Neuronal stem cell (in vitro differentiated cells): ENCODE measurements at places on chromosomes 5 and 9.

GRCh38 chr5:128667751-128668150, 129.7 kb upstream of the FBN2 start:
- DNase-seq: no peak
- H3K27me3 ChIP-seq: no peaks in the 10 kb centered on the region

DNA sequence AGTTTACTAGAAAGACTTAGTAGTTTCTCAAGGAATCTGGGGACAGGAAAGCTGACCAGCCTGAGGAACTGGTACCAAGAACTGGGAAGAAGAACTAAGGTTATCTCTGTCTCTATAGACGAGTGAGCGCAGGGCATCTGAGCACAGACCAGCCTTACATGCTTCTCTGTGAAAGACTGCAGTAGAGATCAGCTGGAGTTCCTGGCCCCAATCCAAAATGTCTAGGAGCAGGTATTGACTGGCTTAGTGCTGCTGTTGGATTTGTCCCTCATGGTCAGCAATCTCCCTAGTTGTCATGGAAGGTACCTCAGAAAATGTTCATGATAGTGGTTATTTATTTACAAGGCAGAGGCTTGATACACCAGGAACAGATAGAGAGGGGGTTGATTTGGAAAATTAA, 13.3 kb downstream of the NUP214 start:
- H3K36me3 ChIP-seq: peaks cover 41% of the 10 kb centered on the region
- no peak for DNase-seq
- no peaks in the 10 kb centered on the region for H3K4me1 ChIP-seq
- H3K27me3 ChIP-seq: no peaks in the 10 kb centered on the region
- no peak overlapping the region for H3K4me3 ChIP-seq

- no peaks in the 10 kb centered on the region for H3K27me3 ChIP-seq
- H3K4me1 ChIP-seq: peaks cover 31% of the 10 kb centered on the region
- H3K27ac ChIP-seq: no peak overlapping the region
- H3K4me3 ChIP-seq: no peak overlapping the region
- H3K36me3 ChIP-seq: peaks cover 51% of the 10 kb centered on the region
These were observed 11.8 kb downstream of the BRD3 start for GRCh38 chr9:134055981-134056461.

- H3K4me3 ChIP-seq: no peak overlapping the region
- no peak overlapping the region for H3K27ac ChIP-seq
- DNase-seq: no peak
- H3K36me3 ChIP-seq: no peaks in the 10 kb centered on the region
- H3K4me1 ChIP-seq: peaks cover 15% of the 10 kb centered on the region
These were observed 100.4 kb upstream of the MAMDC2 start for GRCh38 chr9:69943148-69943806.

GRCh38 chr5:11851965-11852716, 52.1 kb downstream of the CTNND2 start:
- peaks cover 2% of the 10 kb centered on the region for H3K4me1 ChIP-seq
- no peaks in the 10 kb centered on the region for H3K27me3 ChIP-seq
- H3K4me3 ChIP-seq: no peak overlapping the region

GRCh38 chr5:168860081-168860480, 280.9 kb upstream of the PANK3 start:
- H3K27me3 ChIP-seq: no peaks in the 10 kb centered on the region
- no peak overlapping the region for H3K27ac ChIP-seq
- no peaks in the 10 kb centered on the region for H3K36me3 ChIP-seq
- DNase-seq: no peak

- H3K4me3 ChIP-seq: no peak overlapping the region
- no peaks in the 10 kb centered on the region for H3K36me3 ChIP-seq
- no peaks in the 10 kb centered on the region for H3K4me1 ChIP-seq
- H3K27ac ChIP-seq: no peak overlapping the region
- H3K27me3 ChIP-seq: peaks cover 86% of the 10 kb centered on the region
These were observed 21.0 kb upstream of the HAND1 start for GRCh38 chr5:154498994-154499393.

GRCh38 chr5:131609774-131610173, 25.3 kb downstream of the RAPGEF6 start:
- H3K4me3 ChIP-seq: no peak overlapping the region
- H3K27ac ChIP-seq: no peak overlapping the region
- H3K36me3 ChIP-seq: no peaks in the 10 kb centered on the region
- H3K4me1 ChIP-seq: peaks cover 5% of the 10 kb centered on the region
- H3K27me3 ChIP-seq: no peaks in the 10 kb centered on the region

GRCh38 chr5:115069087-115069968, 100.4 kb downstream of the TRIM36 start:
- no peak overlapping the region for H3K4me3 ChIP-seq
- peak; percentile 59 for DNase-seq
- no peaks in the 10 kb centered on the region for H3K36me3 ChIP-seq
- H3K4me1 ChIP-seq: no peaks in the 10 kb centered on the region

- no peaks in the 10 kb centered on the region for H3K27me3 ChIP-seq
- H3K4me3 ChIP-seq: no peak overlapping the region
- no peak overlapping the region for H3K27ac ChIP-seq
- H3K36me3 ChIP-seq: no peaks in the 10 kb centered on the region
- no peak for DNase-seq
These were observed 1040.3 kb downstream of the TLE1 start for GRCh38 chr9:80649001-80649420.

GRCh38 chr9:123121457-123121856, 88.0 kb downstream of the GPR21 start:
- H3K4me3 ChIP-seq: no peak overlapping the region
- no peak for DNase-seq
- H3K36me3 ChIP-seq: no peaks in the 10 kb centered on the region
- H3K4me1 ChIP-seq: peaks cover 9% of the 10 kb centered on the region

GRCh38 chr9:99126312-99126711, 21.4 kb downstream of the TGFBR1 start:
- no peak overlapping the region for H3K4me3 ChIP-seq
- peaks cover 20% of the 10 kb centered on the region for H3K36me3 ChIP-seq
- DNase-seq: no peak
- no peak overlapping the region for H3K27ac ChIP-seq

GRCh38 chr5:139862313-139862712, 66.7 kb downstream of the PSD2 start:
- H3K36me3 ChIP-seq: no peaks in the 10 kb centered on the region
- DNase-seq: no peak
- H3K27me3 ChIP-seq: peaks cover 35% of the 10 kb centered on the region
- H3K27ac ChIP-seq: no peak overlapping the region
- H3K4me3 ChIP-seq: no peak overlapping the region

GRCh38 chr9:111728617-111729366, 65.9 kb downstream of the SHOC1 start:
- no peaks in the 10 kb centered on the region for H3K36me3 ChIP-seq
- no peak for DNase-seq
- no peaks in the 10 kb centered on the region for H3K27me3 ChIP-seq

DNA sequence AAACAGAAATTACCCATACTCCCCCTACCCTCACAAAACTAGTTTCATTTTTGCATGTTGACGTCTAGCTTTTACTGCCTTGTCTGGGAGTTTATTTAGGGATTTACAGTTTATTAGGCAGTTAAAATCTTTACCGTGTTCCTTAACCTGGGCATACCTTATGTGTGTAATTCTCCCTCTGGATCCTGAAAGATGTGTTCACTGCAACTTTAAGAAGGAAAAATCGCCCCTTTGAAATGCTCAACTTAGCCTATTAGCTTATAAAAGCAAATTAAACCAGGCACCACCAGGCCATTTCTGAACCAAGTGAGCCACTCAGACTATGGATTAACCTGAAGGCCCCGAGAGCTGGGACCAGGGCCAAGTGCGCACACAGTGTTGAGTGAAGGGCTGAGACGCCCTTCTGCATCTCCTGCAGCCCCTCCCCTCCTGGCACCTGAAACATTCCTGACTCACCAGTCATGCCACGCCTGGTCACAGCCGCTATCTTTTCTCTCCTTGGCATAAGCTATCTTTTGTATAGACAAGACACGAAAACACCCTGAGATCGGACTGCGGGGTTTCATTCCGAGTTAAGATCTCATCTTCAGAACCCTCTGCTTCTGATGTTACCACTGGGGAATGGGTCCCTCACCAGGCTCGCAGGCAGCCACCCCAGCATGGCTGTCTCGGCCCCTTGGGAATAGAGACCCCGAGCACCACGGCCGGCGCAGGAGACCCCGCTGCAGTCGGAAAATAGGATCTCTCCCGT, 111.9 kb downstream of the ROR2 start:
- peaks cover 29% of the 10 kb centered on the region for H3K4me1 ChIP-seq
- H3K36me3 ChIP-seq: no peaks in the 10 kb centered on the region
- H3K4me3 ChIP-seq: no peak overlapping the region
- H3K27ac ChIP-seq: no peak overlapping the region
- no peak for DNase-seq
- H3K27me3 ChIP-seq: no peaks in the 10 kb centered on the region

DNA sequence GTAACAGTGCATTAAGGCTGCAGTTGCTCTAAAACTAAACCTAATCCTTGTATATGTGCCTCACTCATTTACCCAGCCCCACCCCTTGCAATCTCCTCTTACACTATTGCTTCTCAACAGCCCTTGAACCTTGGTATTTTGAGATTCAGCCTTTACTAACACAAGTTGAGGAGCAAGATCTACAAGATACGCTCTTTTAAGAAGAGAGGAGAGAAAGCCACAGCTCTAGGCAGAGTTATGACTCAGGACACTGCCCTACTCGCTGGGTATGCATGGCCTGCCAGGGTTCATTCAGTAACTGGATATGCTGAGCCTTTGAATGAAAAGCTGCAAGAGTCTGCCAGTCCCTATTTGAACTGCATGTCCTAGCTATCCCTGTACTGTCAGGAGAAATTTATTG, 219.5 kb downstream of the PCSK5 start:
- no peaks in the 10 kb centered on the region for H3K4me1 ChIP-seq
- no peak overlapping the region for H3K27ac ChIP-seq
- H3K36me3 ChIP-seq: peaks cover 10% of the 10 kb centered on the region
- no peak overlapping the region for H3K4me3 ChIP-seq
- no peaks in the 10 kb centered on the region for H3K27me3 ChIP-seq
- no peak for DNase-seq

DNA sequence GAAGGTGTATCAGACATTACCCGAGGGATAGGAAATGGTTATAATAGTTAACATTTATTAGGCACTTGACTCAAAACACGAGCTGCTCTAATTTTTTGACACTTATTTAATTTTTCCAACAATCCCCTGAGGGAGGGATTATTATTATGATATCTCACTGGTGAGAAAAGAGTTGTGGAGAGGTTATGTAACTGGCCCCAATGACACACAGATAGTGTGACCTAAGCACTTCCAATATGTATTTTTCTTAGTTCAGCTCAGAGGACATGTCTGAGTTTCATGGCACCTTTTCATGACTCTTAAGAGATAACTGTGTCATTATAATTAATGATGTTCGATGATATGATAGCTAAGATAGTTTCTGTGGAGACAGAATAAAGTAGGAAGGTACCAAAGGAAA, 86.9 kb downstream of the PTCD2 start:
- H3K36me3 ChIP-seq: no peaks in the 10 kb centered on the region
- no peak overlapping the region for H3K4me3 ChIP-seq
- no peak for DNase-seq
- H3K27me3 ChIP-seq: no peaks in the 10 kb centered on the region
- no peaks in the 10 kb centered on the region for H3K4me1 ChIP-seq
- no peak overlapping the region for H3K27ac ChIP-seq

DNA sequence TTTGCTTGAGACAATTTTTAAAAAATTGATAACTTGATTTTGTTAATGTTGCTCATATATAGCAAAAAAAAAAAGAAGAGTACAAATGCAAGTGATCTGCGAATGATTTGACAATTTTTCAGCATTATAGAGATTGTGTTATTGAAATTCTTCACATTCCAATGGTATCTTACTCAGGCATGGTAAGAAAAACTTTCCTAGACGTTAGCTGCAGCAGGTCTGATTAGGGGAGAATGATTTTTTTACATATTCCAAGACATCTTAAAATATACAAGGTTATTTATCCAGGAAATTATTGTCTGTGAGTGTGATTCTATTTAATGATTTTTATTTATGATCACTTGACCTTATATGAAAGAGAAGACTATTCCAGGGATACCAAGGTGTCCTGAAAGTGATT, 361.9 kb downstream of the MAT2B start:
- H3K36me3 ChIP-seq: no peaks in the 10 kb centered on the region
- DNase-seq: no peak
- peaks cover 8% of the 10 kb centered on the region for H3K4me1 ChIP-seq

DNA sequence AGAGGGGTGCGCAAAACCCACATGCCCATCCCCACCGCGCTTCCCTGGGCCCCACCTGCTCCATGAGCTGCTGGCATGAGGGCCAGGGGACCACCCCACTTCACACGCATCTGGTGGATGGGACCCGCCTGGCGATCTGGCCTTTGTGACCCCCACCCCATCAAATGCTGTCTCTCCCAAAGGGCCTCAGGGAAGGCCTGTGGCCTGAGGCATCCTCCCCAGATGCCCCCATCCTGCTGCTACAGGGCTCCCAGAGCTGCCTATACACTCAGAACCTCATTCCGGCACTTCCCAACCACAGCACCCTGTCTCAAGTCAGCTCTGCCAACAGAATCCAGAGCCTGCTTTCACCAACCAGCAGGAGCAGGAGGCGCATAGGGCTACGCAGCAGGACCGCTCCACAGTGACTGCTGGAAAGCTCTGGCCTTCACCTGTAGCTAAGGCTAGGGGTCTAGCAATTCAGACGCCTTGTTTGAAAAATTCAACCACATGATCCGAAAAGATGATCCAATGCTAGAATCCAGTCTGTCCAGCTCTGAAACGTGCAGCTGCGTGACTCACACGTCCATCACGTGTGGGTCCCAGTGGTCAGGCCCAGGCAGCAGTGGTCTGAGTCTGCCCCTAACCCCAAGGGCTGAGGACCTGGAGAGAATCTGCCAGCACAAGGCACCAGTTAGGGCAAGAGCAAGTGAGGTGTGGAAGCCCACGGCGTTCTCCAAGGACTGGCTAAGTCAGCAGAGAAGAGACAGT, 1.4 kb upstream of the SNAPC4 start:
- peaks cover 8% of the 10 kb centered on the region for H3K4me1 ChIP-seq
- no peak overlapping the region for H3K27ac ChIP-seq
- peaks cover 46% of the 10 kb centered on the region for H3K36me3 ChIP-seq

DNA sequence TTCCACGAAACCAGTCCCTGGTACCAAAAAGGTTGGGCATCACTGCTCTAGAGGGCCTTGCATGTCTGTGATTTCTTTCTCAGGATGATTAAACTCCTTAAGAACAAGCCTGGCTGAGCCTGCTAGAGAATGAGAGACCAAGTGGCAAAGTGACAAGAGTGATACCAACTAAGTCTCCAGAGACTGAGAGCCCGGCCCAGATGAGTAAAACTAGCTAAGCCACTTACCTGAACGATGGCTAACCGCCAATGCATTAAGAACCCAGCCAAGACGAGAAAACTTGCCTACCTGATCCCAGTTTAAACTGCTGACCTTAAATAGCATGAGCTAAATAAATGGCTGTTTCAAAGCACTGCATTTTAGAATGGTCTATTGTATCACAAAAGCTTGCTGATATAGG, 5.6 kb upstream of the CCDC152 start:
- H3K4me1 ChIP-seq: no peaks in the 10 kb centered on the region
- H3K4me3 ChIP-seq: no peak overlapping the region
- no peak overlapping the region for H3K27ac ChIP-seq
- no peak for DNase-seq

DNA sequence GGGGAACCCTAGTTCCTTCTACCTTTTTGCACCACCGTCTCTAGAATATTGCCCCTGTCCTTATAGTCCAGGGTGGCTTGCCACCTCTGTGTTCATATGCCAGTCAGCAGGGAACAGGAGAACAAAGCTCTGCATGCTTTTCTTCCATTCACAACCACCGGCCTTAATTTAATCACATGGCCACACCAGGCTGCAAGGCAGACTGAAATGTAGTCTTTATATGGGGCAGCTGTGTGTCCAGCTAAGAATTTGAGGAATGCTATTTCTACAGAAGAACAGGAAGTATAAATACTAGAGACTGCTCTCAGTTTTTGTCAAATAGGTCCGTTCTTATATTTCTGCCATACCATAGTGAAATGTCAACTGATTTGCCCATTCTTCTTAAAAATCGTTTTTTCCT, 5.8 kb downstream of the C5orf22 start:
- H3K4me3 ChIP-seq: no peak overlapping the region
- H3K27me3 ChIP-seq: no peaks in the 10 kb centered on the region
- peak; percentile 14 for DNase-seq
